Cerebellar nuclear complex (tissue), 1 donor: ENCODE measurements at places on chromosomes 12 and 14.

GRCh38 chr14:49456589-49456988 is 129.6 kb downstream of the RPS29 start:
- DNase-seq: no peak

GRCh38 chr14:22482085-22482694 is 106.8 kb downstream of the DAD1 start:
- no peak for DNase-seq

GRCh38 chr14:77910506-77910905 is 110.6 kb downstream of the ADCK1 start:
- DNase-seq: no peak

GRCh38 chr12:99029511-99030271 is 384.6 kb downstream of the APAF1 start:
- DNase-seq: peak; percentile 14

GRCh38 chr14:35020713-35021112 is 25.4 kb upstream of the FAM177A1 start:
- DNase-seq: no peak

- no peak for DNase-seq
Observed at GRCh38 chr12:120783197-120783596, 57.6 kb downstream of the ACADS start.

- no peak for DNase-seq
Observed at GRCh38 chr12:30934811-30935210, 8.3 kb downstream of the TSPAN11 start.

- DNase-seq: no peak
Observed at GRCh38 chr12:790608-791007, 38.2 kb downstream of the WNK1 start.

DNA sequence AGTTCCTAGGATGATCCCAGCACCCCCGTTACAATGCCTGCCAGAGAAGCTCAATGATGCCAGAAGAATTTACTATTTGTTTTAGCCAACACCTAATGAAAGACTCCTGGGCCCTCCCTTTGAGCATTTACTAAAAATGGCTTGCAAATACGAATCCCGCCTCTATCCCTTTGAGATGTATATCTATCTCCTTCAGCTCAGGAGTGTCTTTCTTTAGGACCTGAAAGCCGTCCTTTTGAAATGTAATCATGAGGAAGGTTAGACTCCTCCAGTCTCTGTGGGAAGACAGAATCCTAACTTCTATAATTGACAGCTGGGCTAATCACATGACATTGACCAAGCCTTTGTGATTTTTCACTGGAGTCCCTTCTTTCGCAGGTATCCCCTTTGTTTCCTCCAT is 19.2 kb upstream of the DYNC1H1 start:
- DNase-seq: no peak

DNA sequence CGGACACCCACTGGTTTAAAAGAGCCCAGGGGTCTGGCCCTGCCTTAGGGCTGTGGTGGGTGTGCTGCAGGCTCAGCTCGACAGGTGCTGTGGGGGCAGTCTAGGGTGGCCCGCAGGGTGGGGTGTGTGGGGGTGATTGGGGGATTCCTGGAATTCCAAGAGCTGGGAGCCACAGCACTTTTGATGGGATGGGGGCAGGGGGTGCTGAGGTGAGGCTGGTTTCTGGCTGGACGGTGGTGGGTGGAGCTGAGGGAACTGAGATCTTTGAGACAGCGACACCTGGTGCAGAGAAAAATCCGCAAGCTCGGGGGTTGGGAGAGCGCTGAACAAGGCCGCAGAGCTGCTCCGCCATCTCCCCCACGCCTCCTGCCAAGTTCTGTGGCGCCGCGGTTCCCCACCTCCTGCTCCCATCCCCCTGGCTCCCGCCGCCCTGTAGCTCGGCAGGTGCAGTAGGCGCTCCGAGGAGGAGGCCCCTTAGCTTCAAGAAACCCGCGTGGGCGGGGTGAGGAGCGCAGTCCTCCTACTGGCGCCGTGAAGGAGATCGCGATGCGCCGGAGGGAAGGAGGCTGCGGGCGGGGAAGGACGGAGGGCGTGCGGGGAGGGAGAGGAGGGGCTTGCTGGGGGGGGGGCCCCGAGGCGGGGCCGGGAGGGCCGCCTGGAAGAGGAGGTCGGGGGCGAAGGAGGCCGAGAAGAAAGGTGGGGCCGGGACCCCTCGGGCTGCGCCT is 1.3 kb upstream of the TEDC1 start:
- peak; percentile 51 for DNase-seq

DNA sequence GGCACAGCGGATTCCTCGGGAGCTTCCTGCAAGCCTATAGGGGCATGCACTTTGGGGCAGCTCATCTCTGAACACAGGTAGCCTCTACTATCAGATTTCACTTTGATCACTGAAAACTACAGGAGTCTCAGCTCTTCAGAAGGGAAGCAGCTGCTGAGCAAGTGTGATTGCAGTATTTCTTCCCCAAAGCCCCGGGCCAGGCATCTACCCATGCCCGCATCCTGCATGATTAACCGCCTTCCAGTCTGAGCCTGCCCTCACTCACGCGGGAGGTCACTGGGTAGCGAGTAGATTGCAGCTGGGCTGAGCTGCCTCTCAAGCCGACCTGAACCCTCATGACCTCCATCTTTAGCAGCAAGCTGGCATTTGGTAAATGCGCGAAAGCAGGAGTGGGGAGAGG is 334.7 kb downstream of the DPF3 start:
- DNase-seq: no peak

- DNase-seq: no peak
Observed at GRCh38 chr14:100604121-100604501, 16.9 kb upstream of the BEGAIN start.

GRCh38 chr12:102144221-102144620 is 24.2 kb downstream of the PARPBP start:
- DNase-seq: no peak

- DNase-seq: no peak
Observed at GRCh38 chr12:29572464-29572863, 75.0 kb upstream of the OVCH1 start.

DNA sequence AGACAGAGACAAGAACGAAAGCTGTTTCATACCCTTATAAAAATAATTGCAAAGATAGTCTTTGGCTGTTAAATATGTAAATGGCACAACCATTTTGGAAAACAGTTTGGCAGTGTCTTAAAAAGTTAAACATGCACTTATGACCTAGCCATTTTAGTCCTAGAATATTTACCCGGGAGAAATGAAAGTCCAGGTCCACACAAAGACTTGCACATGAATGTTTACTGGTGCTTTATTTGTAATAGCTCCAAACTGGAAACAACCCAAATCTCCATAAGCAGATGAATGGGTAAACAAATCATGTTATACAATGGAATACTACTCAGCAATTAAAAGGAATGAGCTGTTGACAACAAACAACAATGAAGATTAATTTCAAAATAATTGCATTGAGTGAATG is 380.4 kb downstream of the ETNK1 start:
- DNase-seq: no peak

- no peak for DNase-seq
Observed at GRCh38 chr12:82852529-82852928, 165.8 kb downstream of the TMTC2 start.

DNA sequence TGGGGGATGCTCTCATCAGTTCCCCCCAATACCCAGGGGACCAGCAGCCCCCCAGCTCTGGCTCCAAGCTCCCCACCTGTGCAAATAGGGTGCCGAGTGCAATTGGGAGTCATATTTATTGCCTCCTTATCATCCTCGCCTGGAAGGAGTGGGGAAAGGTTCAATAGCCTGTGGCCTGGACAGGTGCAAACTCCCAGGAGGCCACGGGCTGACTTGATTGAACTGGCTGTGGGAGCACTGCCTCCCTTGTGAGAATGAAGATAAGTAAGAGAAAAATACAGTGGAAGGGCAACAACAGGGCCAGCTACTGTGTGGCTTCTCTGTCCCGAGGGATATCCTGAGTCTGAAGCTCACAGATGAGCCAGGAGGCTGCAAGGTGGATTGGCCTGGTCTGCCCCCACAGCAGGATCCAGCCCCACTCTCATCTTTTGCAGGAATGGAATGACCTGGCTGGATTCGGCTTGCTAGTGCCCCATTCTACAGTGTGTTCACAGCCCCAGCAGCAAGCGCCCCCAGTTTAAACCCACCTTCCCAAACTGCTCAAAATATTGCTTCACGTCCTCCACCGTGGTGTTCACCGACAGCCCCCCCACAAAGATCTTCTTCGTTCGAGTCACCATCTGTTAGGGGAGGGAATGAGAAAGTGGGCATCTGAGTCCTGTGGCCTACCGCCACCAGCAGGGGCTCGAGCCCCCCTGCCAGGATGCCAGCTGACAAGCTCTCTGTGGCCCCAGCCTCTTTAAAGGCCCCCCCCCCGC is 6.3 kb downstream of the MSI1 start:
- no peak for DNase-seq

GRCh38 chr14:24037658-24038037 is 14.2 kb upstream of the CARMIL3 start:
- no peak for DNase-seq

GRCh38 chr12:27505109-27505508 is 18.9 kb upstream of the PPFIBP1 start:
- no peak for DNase-seq

DNA sequence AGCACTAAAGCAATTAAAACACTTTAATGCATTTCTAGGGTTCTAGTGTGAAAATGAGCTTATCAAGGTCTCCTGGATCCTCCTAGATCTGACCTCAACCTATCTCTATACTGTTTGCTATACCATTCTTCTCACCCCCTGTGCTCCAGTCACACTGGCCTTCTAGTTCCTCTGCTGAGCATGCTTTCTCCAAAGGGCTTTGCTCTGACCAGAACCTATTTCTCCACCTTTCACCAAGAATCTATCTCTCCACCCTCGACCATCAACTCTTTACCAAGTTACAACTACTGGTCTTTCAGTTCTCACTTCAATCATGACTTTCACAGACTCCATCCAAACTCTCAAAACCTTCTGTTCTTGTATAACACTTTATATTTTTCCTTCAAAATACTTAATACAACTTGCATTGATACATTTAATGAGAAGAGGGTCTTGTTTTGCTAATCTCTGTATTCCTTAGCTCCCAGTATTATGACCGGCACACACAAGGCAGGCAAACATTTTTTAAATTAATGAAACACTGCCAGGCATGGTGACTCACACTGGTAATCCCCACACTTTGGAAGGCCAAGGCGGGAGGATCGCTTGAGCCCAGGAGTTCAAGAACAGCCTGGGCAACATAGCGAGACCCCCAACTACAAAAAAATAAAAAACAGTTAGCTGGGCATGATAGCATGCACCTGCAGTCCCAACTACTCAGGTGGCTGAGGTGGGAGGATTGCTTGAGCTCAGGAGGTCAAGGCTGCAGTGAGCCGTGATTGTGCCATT is 22.8 kb downstream of the PPP1R12A start:
- DNase-seq: no peak

- no peak for DNase-seq
Observed at GRCh38 chr14:101229666-101230065, 326.1 kb upstream of the RTL1 start.

DNA sequence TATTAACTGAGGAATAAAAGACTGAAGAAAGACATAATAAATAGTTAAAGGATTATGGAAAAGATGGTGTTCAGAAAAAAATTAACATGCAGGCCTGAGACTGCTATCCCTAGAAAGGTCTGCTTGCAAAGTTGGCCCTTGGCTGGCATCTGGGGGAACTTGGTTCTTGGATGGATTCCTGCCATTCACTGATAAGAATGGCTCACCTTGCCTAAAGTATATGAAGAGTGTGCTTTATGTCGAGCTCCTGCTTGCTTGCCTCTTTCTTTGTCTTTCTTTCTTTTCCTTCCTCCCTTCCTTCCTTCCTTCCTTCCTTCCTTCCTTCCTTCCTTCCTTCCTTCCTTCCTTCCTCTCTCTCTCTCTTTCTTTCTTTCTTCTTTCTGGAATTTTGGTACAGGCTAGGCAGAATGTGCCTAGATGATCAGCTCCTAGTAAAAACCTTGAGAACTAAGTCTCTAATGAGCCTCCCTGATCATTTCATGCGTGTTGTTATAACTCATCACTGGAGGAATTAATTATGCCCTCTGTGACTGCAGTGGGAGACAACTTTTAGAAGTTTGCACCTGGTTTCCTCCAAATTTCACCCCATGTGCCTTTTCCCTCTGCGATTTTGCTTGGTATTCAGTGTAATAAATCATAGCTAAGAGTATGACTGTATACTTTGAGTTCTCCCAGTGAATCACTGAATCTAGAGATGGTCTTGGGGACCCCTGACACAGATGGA is 44.7 kb downstream of the IFT81 start:
- no peak for DNase-seq
